ENCODE measurements at places on chromosomes 7 and 10.

- no peak for DNase-seq
Measured at GRCh38 chr7:81284576-81284975, 365.7 kb upstream of the SEMA3C start.

GRCh38 chr10:117175901-117176534, 21.3 kb upstream of the KCNK18 start:
- DNase-seq: no peak

GRCh38 chr7:24812305-24812945, 55.2 kb upstream of the GSDME start:
- peak; percentile 26 for DNase-seq

DNA sequence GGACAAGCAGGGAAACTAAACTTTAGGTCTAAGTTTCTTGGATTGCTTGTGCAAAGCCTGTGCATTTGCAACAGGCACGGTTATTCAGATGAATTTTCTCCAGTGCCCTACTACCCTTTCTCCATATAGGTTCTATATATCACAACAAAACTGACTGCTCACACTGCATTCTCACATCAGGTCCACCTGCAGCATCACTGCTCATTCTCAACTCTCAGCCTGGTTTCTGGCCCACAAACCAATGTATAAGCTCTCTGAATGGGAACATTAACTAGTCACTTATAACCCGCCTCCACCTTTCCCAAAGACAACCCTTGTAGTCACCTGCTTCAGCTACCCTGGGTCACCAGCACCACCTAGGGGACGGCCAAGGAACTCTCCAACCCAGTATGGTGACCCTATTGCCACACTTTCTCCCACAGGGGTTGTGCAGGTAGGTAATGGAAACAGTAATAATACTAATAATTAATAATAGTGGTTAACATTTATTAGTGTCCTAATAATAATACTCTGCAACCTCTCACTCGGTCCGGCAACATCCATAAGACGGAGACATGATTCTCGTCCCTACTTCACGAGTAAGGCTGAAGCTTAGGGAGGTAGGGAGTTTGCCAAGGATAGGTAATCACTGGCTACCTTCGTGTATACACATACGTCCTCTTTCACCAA, 97.3 kb downstream of the CLEC2L start:
- no peak for DNase-seq

DNA sequence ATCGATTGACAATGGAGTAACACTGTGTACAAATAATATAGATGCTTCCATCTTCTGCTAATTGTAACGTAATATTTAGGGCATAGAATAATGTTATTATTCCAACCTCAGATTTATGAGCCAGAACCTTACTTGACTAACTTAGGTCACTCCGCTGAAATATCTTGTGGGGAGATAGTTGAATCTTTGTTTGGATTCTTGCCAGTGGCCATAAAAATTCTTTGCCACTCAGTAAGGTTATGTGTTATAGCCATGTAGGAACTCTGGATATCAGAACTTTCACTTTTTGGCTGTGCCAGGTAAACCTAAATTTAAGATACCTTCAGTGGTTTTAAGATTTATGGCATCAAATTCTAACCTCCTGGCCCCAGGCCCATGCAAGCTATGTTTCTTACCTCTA, 197.6 kb downstream of the WDR11 start:
- no peak for DNase-seq

DNA sequence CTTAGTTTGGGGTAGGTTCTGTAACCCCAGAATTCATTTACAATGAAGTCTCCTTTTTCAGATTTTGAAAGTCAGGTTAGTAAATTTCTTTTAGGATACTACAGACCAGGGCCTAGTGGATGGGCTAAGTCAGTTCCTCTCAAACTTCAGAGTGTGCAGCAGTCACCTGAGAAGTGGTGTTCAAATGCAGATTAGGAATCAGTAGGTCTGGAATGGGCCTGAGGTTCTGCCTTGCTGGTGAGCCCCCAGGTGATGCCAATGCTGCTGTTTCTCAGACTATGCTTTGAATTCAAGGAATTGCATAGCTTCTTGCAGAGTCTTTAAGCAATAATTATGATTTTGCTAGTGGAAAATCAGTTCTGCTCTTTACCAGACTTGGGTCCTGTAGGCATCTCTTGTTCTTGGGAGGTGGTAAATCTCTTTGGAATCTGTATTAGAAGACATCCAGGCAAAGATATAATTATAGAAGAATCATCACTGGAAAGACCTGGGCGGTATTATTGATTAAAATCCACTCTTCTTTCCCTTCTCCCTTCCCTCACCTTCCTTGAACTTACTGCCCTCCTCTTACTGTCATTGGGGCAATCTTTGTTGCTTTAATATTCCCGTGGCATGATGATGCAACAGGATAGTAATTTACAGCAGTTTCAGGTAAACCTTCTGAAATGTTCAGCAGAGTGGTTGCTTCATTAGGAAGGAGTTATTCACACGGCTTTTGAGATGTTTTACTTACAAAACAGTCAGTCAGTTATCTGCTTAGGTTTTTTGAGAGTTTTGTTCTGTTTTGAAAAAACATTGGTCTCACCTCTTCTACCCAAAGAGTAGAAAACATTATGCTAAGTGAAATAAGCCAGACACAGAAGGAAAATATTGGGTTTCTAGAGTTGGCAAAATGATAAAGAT, 87.2 kb downstream of the NRF1 start:
- DNase-seq: no peak

DNA sequence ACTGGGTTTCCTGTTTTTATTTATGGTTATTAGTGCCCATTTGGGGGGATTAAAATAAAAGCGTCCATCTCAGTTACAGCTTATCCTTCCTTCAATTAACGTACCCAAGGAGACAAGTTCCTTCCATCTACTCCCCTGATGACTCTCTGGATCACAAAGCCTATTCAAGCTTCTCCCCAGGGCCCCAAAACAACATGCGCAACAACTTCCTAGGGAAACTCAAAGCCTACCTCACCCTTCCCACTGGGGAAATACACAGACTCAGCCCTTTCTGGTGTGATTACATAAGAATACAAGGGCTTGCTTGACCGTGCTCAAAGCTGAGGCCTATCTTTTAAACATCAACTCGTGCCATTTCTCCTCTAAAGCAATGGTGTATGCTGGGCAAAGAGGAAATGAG, 112.4 kb downstream of the CDK6 start:
- no peak for DNase-seq

- DNase-seq: no peak
Measured at GRCh38 chr7:20211376-20211775, 5.8 kb downstream of the MACC1 start.

GRCh38 chr7:77481615-77482014, 55.5 kb upstream of the PTPN12 start:
- no peak for DNase-seq

- DNase-seq: no peak
Measured at GRCh38 chr7:21104124-21104500, 317.4 kb upstream of the SP8 start.
